ENCODE measurements at places on chromosomes 3 and 15.

DNA sequence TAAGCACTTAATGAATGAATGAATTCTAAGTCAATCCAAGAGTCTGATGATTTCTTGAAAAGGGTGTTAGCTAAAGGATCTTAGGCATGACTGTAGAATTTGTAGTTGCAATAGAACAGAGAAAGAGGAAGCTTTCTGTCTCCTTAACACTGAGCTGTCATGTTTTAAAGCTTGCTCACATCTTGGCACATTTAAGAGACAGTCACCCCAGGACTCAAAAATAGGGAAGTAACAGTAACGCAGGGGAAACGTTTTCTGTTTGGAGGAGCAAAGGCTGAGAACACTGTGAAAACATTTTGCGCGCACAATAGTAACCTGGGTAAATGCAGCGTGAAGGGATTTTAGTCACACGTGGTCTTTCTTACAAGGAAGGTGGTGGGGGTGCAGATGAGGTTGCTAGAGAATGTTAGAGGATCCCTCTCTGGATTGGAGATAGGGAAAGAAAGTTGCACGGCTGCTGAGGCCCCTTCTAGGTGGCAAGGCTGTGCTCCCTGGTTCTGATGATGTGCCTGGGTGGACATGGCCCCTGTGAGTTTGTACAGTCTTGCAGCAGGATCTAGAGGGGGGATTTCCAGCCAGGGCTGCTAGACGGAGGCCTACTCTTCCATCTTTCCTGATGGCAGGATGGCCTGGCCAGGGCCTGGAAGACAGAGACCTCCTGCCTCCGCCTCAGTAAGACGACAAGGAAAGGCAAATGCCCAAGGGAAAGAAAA is 12.0 kb downstream of the STARD5 start:
- no peak for DNase-seq
- H3K4me3 ChIP-seq: no peak overlapping the region
- no peaks in the 10 kb centered on the region for H3K27me3 ChIP-seq
- H3K4me1 ChIP-seq: peaks cover 59% of the 10 kb centered on the region
- H3K27ac ChIP-seq: peak overlapping the region; percentile 14
- H3K36me3 ChIP-seq: peaks cover 67% of the 10 kb centered on the region

DNA sequence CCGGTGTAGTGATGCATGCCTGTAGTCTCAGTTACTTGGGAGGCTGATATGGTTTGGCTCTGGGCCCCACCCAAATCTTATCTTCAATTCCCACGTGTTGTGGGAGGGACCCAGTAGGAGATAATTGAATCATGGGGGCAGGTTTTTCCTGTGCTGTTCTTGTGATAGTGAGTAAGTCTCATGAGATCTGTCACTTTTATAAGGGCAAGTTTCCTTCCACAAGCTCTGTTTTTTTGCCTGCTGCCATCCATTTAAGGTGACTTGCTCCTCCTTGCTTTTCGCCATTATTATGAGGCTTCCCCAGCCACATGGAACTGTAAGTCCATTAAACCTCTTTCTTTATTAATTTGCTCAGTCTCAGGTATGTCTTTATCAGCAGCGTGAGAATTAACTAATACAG is 566.7 kb upstream of the NECTIN3 start:
- H3K27ac ChIP-seq: no peak overlapping the region
- H3K4me1 ChIP-seq: no peaks in the 10 kb centered on the region
- no peaks in the 10 kb centered on the region for H3K36me3 ChIP-seq
- H3K27me3 ChIP-seq: no peaks in the 10 kb centered on the region

DNA sequence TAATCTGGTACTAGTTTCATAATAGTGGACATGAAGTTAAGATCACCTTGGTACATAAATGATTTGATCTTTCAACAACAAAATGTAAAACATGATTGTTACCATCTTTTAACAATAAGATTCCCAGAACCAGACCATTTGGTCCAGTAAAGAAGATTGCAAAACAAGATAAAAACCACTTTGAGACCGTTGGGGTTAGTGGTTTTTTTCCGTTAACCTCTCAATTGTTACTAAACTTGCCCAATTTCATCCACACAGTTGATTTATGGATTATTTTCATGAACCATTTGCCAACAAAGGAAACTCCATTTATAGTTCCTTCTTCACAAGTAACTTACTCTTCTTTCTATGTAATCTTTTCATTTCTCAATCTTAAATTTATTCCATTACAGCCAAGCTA is 53.8 kb downstream of the ATP8B4 start:
- no peak for DNase-seq
- H3K4me3 ChIP-seq: no peak overlapping the region
- H3K27ac ChIP-seq: no peak overlapping the region
- H3K4me1 ChIP-seq: peaks cover 8% of the 10 kb centered on the region

GRCh38 chr3:32374788-32375595 is 16.7 kb upstream of the CMTM7 start:
- peak; percentile 67 for DNase-seq
- peaks cover 23% of the 10 kb centered on the region for H3K4me1 ChIP-seq
- H3K4me3 ChIP-seq: peak overlapping the region; percentile 5
- H3K27me3 ChIP-seq: no peaks in the 10 kb centered on the region
